ENCODE measurements at places on chromosomes 5 and 9.
A peak's percentile ranks its signal among the peaks of the same experiment; 100 is the strongest.

DNA sequence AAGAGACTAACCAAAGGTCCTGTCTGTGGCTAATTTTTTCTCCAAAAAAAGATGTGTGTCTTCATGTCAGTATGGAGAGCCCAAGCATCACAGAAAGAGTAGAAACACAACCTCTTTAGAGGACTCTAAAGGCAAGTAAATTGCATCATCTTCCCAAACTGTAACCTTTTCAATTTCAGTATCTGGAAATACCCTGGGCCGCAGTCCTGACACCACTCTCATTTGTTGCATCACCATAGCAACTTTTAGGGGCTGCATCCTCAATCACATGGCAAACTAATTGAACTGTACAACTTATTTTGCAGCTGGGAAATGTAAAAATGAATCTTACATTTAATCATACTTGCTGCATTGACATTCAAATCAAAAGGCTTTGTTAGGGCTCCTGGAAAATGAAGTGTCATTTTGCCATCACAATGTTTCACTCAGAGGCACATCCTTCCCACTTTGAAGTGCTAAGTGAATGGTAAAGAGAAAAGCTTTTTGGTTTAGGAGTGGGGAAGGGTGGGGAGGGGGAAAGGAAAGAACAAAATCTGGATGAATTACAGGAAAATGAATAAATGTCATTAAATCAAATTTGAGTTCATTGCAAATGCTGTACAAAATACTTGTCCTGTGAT, 60.6 kb upstream of the GRIA1 start:
- DNase-seq = no peak

DNA sequence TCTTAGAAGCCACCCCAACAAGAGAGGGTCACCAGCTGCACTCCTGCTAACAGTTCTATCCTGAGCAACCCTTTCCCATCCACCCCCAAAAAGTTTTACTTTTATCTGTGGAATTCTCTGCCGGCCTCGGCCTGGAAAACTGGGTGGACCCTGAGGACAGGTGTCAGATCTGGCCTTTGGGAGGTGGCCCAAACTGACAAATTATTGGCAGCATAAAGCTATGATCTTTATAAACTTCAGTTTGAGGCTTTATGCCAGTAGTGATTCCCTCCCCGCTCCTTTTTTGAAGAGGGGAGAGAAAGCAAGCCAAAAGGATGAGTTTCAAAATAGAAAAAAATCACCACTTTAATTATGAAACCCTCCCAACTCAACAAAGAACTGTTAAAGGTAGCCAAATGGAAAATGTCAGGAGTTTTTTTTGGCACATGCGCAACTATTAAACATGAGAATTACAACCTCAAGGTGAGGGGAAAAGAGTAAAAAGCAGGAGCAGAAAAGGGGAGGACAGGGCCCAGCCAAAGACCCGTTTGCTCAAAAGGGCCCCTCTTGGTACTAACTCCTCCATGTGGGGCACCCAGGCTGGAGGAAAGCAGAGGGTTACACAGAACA, 49.4 kb downstream of the FBXW11 start:
- DNase-seq = no peak

DNA sequence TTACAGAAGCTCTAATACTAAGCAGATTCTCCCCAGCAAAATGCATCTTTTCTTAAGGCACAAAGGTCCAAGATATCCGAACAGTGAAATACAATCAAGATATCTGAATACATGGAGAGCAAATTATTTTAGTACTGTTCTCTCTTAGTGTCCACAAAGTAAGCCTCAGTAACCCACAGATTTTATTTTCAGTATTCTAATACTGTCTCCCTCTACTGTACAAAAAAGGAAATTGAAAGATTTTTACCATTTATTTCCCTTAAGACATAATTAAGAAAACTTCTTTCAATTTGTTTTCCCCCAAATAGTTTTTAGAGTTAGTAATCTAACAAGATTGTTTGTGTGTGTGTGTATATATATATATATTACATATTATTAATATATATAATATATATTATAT, 24.7 kb upstream of the NOL6 start:
- no peak for DNase-seq

- no peak for DNase-seq
These were observed 69.8 kb upstream of the BASP1 start for GRCh38 chr5:17147617-17148016.

DNA sequence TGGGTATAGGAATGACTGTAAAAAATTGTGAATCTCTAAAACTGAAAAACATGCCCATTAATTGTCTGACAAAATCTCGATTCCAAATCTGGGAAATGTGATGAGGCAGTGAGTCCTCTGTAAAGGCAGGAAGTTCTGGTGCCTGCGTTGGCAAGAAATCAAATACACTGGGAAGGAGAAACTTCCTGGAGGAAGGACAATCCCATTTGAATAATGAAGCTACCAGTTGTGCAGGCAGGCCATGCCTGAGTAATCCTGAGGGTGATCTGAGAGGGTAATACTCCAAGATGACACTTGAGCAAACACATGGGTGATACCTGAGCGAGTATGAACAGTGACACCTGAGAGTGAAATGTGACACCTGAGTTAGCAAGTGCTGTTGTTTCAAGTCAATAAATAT, 49.7 kb downstream of the KIF24 start:
- no peak for DNase-seq

- DNase-seq = no peak
These were observed 63.3 kb downstream of the SIL1 start for GRCh38 chr5:139134906-139135305.

DNA sequence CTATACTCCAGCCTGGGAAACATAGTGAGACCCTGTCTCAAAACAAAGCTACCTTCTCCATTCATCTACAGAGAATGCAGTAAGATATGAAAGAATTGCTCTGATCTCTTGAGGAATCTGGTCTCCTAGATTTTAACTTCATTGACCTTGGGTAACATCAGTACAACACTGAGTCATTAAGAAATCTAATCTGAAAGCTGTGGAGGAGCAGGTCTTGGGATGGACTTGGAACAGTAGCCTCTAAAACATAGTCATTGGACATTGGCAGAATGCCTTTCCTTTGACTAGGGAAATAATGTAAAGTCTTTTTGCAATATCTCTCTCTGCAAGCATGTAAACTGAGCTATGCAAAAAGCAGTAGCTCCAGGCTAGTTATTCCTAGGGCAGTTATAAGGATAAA, 58.1 kb downstream of the KCNN2 start:
- DNase-seq = no peak

DNA sequence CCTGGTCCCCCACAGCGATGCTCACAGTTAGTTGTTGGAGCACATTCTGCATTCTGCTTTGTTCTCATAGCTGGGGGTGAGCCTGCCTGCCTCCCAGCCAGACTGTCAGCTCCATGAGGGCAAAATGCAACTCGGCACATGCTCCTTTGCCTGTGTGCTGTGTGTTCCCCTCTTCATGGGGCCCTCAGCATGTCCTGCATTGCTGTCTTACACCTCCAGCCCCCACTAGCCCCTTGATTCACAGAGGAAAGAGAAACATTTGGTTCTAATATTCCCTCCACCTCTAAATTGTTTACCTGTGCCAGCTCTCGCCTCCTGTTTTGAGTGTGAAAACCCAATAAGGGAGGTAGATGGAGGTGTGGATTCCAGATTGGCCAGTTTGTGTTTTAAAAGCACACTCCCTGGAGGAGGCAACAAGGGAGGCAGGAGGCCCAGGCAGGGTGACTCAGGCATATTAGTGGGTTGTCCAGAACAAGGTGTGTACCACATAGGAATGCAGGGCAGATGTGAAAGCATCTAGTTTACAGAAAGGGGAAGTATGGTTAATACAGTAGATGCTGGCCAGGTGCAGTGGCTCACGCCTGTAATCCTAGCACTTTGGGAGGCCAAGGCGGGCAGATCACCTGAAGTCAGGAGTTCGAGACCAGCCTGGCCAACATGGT, 224.6 kb downstream of the AGTPBP1 start:
- no peak for DNase-seq

GRCh38 chr9:34590381-34591247, 1.1 kb upstream of the CNTFR start:
- peak; percentile 54 for DNase-seq

DNA sequence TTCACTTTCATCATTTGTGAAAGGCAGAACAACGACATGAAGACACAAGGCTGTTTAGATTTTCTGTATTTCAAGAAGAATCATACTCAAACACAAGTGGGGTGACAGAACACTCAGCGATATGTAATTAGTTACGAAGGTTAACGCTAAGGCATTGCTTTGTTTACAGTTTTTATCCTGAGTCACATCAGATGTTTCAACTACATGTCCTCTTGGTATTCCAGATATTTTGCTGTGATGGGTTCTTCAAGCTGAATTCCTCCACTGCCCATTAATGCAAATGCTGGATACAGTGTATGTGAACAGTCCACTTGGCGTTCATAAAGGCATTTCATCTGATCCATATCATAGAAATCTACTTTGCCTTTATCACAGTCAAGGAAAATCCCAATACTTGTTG, 43.4 kb downstream of the TRIM36 start:
- DNase-seq = no peak

- no peak for DNase-seq
These were observed 408.9 kb upstream of the DMAC1 start for GRCh38 chr9:8208465-8208864.

- DNase-seq = no peak
These were observed 168.8 kb upstream of the RAI14 start for GRCh38 chr5:34487159-34487879.

GRCh38 chr9:72827950-72828731, 124.7 kb downstream of the ALDH1A1 start:
- no peak for DNase-seq

GRCh38 chr5:17282283-17283120, 65.1 kb downstream of the BASP1 start:
- no peak for DNase-seq

GRCh38 chr5:145689235-145689634, 145.9 kb downstream of the PRELID2 start:
- DNase-seq = no peak

- DNase-seq = no peak
These were observed 8.1 kb downstream of the RPS6 start for GRCh38 chr9:19371942-19372341.

DNA sequence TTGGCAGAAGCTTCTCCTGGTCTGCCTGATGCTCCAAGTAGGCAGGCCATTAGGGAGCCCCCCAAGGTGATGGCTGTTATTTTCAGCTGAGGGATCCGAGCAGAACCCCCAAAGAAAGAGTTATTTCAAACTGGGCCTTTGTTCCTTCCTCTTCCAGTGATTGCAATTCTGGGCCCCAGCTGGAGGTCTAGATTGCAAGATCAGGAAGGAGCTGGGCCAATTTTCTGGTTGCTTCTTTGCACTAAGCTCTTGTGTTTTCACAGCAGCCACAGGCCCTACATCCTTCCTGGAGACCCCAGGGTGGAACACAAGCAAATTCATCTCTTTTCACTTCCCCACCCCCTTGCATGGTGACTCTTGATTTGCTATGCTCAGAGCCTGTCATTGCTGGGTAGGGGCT, 215.0 kb downstream of the SEMA6A start:
- no peak for DNase-seq

Measured in femur (tissue), 1 donor.